ENCODE measurements at places on chromosomes 6 and 20.

- DNase-seq = no peak
These were observed 11.0 kb downstream of the UNC93A start for GRCh38 chr6:167302074-167302473.

DNA sequence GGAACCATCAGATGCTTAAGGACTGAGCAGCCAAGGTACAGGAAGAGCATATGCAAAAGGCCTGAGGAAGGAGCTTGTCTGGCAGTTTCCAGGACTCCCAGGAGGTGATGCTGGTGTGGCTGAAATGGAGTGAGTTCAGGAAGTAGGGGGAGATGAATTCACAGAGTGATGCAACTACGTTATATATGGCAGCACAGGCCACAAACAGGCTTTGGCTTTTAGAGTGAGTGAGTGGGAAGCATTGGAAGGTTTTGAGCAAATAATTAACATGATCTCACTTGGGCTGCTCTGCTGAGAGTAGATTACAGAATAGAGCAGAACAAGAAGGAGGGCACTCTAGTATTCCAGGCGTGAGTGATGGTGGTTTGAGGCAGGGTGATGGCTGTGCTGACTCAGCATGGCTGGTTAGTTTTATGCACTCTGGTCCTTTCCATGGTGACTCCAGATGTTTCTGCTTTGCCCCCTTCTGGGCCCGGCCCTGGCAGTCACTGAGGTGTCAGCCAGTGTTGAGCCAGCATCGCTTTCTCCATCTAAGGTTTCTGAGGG, 6.5 kb downstream of the BTN2A2 start:
- no peak for DNase-seq

DNA sequence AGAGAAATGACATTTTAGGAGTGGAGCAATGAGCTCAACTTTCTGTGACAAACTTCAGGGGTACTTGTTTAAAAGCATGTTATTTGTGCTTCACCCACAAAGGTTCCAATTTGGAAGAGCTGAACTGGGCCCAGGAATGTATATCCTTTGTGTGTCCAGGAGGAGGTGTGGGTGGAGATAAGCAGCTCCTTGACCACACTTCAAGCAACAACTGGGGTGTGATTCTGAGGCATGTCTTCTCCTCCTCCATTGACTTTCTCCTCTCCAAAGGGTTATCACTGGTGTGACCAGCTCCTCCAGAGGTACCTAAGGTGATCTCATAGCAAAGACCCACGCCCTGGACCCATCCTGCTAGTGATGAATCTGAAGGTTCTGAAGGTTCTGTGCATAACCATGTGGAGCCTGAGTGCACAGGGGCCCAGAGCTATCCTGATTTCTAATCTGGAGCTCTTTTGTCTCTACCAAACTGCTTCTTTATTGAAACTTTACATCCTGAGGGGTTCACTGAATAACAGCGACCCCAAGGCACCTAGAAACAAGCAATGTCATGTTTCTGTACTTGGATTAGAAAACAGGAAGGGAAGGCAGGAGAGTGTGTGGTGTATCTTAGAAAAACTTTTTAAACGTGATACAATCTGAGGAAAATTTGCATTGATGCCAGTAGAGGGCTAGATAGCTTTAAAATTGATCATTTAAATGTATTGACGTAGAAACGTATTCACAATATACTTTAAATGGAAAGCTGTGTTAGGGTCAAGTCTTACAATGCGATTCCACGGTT, 60.9 kb upstream of the CD93 start:
- DNase-seq = no peak

GRCh38 chr20:6702144-6702543, 65.3 kb upstream of the BMP2 start:
- DNase-seq = no peak

DNA sequence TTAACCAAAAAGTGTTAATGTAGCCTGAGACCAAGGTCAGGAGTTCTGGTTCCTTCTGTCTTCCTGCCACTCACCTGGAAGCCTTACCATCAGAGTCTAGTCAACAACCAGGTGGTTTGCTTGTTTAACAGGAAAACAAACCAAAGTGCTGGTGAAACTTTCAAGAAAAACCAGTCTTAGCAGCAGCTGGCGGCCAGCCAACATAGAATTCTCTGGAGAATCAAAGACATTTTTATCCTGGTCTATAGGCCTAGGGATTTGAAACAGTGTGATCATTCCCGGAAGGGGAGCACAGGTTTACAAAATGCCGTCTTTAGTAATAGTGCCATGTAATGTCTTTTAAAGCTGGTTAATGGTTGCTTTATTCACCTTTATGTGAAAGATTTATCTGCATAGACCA, 146.6 kb upstream of the AKIRIN2 start:
- no peak for DNase-seq

GRCh38 chr20:59661153-59661552, 56.8 kb downstream of the PHACTR3 start:
- no peak for DNase-seq

DNA sequence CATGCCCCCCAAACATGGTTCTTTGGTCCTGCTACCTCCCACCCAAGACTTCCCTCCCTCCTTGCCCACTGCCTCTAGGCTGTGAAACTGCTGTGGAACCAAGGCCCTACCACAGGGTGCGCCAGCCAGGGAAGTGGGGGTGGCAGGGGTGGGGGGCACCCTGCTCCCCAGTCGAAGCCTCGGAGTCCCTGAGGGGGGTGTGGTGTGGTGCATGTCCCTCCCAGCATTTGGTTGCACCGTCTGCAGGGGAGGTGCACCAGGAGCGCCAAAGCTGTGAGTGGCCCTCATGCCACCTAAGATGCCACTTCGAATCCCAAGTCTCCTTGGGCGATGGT, 1.8 kb downstream of the RGS19 start:
- DNase-seq = no peak

GRCh38 chr6:117508450-117508971, 26.0 kb downstream of the DCBLD1 start:
- DNase-seq = no peak

DNA sequence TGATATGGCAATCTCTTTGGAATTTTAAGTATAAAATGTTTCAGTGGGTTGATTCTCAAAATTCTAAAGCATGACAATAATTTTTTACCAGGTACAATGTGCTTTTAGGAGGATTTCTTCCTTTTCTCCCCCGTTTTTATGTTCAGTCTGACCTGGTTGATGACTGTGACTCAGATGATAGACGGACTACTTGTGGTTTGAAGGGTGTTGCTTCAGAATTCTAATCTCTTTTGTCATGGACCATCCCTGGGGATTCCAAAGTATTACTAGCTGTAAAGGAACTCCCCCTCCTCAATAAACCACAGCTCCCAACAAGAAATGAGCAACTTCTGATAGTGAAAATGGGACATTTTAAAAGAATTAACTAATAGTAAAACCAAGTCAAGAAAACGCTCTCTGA, 34.9 kb upstream of the TNFAIP3 start:
- peak; percentile 82 for DNase-seq

DNA sequence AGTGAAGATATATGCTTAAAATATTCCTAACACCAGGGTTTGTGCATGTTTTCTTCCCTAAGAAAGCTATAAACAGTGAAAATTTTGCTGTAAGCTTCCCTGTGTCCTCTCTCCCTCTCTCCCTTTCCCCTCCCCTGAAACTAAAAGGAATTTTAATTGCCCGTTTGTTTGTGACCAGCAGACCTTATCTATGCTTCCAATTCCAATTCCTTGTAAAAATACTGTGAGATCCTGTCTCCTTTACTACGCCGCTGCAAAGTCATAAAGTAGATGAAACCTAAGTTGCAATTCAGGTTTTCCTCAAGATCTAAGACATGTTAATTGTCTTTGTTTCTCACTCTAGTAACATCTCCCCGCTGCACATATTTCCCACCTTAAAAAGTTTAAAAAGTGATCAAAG, 82.3 kb downstream of the DNAH8 start:
- no peak for DNase-seq

DNA sequence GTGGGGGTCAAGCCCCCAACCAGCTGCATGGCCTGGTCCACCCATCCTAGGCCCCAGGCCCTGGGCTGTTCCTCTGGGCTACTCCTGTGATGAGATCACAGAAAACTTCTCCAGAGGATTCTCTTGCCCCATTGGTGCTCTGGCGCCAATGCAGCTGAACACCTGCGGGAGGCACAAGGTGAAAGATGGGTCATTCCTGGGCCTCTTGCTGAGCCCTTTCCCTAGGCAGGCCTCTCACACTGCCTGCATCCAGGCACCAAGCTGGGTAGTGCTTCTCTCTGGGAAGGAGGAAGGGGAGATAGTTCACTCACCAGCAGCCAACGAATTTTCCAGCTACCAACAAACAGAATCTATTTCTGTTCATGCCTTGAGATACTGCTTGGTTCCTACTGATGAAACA, 142.1 kb downstream of the PXDC1 start:
- no peak for DNase-seq

- no peak for DNase-seq
These were observed 45.2 kb downstream of the DZANK1 start for GRCh38 chr20:18421608-18422007.

DNA sequence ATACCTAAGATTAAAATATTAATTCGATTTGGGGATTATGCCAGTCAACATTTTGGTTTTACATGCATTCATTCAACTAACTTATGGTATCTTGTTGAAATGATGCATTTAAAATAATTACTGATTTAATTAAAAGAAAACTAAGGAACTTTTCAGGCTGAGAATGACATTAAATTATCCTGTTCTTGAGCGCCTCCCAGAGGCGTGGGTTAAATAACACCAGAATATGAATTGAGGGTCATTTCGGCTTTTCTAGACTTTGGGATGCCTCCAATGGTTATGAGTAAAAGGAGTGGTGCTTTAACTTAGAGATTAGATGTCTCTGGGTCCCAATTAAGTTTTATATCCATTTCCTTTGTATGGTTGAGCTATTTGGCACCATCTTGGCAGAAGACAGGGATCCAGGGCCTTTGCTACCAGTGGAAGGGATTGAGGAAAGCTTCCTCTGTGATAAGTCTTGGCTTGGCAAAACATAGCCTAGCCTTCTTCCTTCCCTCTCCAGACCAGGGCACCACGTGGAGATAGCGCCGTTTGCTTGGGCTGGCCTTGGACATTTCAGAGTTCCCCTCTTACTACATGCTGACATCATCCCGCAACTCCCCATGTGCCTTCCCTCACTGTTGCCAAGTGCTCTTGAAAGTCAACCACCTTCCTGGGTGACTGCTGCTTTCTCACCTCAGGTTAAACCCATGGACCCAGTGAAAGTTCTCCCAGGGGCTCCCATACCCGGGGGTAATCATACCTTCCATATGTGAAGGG, 28.7 kb downstream of the GNAS start:
- no peak for DNase-seq

GRCh38 chr6:90715093-90715655, 128.3 kb upstream of the MAP3K7 start:
- no peak for DNase-seq

DNA sequence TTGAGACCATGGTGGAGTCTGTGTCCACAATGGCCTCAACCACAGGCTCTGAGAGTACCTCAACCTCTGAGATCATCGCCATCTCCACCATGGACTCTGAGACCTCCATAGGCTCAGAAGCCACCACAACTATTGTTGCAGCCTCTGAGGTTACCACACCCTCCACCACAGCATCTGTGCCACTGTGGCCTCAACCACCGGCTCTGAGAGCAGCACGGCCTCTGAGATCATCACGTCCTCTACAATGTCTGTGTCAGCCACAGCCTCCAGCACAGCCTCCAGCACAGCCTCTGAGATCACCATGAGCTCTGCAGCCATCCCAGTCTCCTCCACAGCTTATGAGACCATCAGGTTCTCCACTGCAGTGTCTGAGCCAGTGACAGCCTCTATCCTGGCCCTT, 19.4 kb upstream of the MUC21 start:
- DNase-seq = no peak

DNA sequence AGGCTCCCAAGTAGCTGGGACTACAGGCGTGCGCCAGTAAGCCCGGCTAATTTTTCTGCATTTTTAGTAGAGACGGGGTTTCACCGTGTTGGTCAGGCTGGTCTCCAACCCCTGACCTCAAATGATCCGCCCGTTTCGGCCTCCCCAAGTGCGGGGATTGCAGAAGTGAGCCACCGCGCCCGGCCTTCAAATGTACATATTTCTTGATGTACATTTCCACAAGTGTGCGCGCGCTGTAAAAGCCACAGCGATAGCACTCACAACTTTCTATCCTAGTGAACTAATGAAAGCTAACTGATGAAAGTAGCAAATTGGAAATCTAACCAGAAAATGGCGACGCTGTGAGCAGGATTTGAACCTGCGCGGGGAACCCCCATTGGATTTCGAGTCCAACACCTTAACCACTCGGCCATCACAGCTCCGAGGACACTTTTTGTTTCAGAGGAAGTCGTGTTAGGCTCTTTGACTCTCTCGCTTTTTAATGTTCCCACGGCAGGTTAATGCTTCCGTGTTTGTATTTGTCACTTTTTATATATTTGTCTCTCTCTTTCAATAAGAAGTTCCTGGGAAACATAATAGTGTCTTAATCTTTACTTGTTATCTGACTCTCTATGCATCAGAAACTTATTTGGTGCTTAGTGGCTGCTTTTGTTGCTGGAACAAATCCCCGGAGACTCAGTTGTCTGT, 199.4 kb upstream of the ZNF184 start:
- peak; percentile 21 for DNase-seq

DNA sequence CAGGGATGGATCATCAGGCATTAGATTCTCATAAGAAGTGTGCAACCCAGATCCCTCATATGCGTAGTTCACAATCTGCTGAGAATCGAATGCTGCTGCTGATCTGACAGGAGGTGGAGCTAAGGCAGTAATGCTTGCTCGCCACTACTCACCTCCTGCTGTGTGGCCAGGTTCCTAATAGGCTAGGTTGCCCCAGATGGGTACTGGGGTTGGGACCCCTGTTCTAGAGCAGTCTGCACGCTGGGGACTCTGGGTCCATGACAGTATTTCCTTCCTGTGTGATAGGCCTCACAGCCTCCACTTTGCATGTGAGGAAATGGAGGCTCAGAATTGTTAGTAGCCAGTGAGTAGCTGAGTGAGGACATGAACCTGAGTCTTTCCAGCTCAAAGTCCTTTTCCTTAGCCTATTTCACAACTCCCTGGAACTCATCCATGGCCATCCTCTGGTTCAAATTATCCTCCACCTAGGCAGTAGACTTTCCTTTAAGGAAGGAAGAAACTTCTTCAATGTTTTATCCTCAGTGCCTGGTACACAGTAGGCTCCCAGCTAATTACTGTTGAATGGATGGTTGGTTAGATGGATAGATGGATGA, 117.2 kb downstream of the SYCP2 start:
- DNase-seq = no peak

DNA sequence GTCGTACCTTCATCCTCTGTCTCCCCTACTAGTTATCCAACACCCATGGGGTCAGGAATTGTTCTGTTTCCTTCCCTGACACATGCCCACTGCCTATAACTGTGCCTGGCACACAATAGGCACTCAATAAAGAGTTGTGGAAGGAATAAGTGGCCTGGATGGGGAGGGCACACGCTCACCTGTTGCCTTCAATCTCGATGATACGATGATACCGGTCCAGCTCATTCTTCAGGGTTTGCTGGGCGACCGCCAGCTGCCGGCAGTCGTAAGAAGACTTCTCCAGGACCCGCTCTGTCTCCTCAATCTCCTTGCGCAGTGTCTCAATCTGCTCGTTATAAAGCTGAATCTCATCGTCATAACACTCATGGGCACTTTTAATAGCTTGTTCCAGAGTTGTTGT, 32.5 kb downstream of the BFSP1 start:
- no peak for DNase-seq

GRCh38 chr6:71545905-71546304, 257.3 kb downstream of the OGFRL1 start:
- DNase-seq = no peak
